ENCODE measurements at places on chromosomes 4 and X. TPM values are rescaled to one million over a fixed set of nuclear protein-coding genes. Genes with fewer than 3 reads are reported as not detected.

- DNase-seq = no peak
- H3K4me3 ChIP-seq = no peak overlapping the region
- no peaks in the 10 kb centered on the region for H3K4me1 ChIP-seq
These were observed 13.7 kb downstream of the WDFY3 start for GRCh38 chr4:84952776-84953175.

GRCh38 chr4:176013476-176014247 is 52.0 kb upstream of the WDR17 start:
- no peaks in the 10 kb centered on the region for H3K4me1 ChIP-seq
- no peaks in the 10 kb centered on the region for H3K36me3 ChIP-seq
- H3K27ac ChIP-seq = no peak overlapping the region
- no peaks in the 10 kb centered on the region for H3K27me3 ChIP-seq
- DNase-seq = no peak
- no peak overlapping the region for H3K4me3 ChIP-seq

Gene FGF13
- 3.3 TPM for total RNA-seq

Gene FGFBP1
- total RNA-seq = not detected
